ENCODE measurements at places on chromosomes 6 and 20.

- no peak for DNase-seq
Measured at GRCh38 chr6:39951716-39952115, 17.5 kb upstream of the MOCS1 start.

DNA sequence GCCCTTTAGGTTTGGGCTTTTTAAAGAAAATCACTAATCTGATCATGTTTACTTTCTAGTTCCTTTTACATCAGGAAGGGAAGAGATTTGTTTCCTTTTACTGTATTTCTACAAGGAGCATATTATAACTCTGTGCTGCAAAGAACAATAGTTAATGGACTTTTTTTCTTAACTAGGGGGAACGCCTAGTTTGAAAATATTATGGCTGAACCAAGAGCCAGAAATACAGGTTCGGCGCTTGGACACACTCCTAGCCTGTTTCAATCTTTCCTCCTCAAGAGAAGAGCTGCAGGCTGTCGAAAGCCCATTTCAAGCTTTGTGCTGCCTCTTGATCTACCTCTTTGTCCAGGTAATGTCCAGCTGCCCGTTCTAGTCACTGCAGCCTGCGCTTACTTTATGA, 41.4 kb downstream of the FAM120B start:
- no peak for DNase-seq

DNA sequence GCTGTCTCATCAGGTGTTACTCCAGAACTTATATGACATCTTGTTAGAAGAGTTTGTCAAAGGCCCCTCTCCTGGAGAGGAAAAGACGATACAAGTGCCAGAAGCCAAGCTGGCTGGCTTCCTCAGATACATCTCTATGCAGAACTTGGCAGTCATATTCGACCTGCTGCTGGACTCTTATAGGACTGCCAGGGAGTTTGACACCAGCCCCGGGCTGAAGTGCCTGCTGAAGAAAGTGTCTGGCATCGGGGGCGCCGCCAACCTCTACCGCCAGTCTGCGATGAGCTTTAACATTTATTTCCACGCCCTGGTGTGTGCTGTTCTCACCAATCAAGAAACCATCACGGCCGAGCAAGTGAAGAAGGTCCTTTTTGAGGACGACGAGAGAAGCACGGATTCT, 43.7 kb upstream of the SMIM28 start:
- DNase-seq: no peak

DNA sequence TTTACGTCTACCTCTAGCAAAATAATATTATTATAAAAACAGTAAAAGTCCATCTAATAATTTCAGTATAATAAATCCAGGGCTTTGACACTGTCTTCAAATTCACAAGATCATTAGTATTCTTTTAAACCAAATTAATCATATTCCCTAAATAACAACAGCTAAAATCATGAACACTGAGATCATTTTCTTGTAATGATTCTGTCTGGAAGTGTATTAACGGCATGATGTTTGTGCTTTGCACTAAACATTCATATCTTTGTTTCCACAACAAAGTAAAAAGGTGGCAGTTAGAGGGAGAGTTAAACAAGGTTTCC, 18.8 kb downstream of the HIVEP2 start:
- DNase-seq: no peak

- DNase-seq: no peak
Measured at GRCh38 chr6:20166210-20166609, 46.1 kb downstream of the MBOAT1 start.

DNA sequence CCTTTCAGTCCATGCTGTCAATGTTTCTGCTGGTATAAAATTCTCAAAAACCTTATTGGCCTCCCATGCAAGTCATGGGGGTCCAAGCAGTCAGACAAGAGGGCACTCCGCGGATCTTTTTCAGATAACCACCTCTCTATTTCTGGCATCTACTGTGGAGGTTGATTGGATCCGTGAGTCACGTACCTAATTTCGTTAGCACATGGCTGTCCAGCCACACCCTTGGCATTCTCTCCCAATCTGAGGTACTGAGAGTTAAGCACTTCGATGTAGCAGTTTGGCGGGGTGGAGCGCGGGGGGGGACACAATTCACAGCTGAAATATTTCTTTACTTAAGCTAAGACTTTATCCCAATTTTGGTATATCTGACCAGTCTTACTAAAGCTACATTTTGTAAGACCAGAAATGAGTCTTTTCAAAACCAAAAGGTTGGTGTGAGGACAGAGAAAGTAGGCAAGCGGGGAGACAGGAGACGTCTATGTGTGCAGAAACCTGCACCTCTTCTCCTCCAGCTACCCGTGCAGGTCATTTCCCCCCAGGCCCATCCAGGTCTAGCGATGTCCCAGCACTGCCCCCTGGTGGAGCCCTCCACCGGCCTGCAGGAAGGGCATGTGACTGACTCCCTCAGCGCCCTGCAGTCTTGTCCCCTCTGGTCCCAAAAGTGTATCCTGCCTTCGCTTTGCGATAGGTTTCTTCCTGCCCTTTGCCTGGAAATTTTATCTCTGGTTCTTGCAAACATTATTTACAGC, 113.1 kb downstream of the ADAT2 start:
- no peak for DNase-seq

DNA sequence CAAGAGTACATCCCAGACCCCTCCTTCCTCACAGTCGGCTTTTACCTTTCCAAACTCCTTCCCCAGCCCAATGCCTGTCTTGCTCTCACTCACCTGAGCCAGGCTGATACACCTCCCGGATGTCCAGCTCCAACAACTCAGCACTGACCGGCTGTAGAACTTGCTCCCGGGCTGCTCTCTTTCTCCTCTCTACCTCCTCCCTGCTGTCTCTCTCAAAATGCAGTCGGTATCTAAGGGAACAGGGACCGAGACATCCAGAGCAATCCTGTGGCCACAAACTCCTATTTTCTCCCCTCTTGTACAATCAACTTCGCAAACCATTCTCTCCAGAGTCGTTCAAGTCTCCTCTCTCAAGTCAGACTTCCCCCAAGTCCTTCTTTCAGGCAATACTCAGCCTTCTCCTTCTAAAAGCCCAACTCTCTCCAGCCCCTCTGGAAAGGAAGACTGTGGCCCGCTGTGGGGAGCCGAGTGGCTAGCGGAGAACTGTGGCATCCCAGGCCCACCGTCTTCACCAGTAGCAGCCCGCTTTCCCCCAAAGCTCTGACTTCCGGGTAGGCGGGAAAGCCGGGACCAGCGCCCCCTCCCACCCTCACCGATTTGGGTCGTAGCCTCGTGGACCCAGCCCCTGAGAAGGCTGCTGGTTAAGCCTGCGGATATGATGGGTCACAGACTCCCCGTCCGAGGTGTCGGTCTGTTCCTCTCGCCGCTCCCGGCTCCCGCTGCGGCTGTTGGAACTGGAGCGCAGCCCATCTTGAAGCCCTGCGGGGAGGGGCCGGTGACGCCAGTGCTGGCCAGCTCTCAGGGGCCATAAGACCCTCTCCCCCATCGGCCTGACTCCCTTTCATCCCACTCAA, 1.1 kb downstream of the GNL1 start:
- no peak for DNase-seq

DNA sequence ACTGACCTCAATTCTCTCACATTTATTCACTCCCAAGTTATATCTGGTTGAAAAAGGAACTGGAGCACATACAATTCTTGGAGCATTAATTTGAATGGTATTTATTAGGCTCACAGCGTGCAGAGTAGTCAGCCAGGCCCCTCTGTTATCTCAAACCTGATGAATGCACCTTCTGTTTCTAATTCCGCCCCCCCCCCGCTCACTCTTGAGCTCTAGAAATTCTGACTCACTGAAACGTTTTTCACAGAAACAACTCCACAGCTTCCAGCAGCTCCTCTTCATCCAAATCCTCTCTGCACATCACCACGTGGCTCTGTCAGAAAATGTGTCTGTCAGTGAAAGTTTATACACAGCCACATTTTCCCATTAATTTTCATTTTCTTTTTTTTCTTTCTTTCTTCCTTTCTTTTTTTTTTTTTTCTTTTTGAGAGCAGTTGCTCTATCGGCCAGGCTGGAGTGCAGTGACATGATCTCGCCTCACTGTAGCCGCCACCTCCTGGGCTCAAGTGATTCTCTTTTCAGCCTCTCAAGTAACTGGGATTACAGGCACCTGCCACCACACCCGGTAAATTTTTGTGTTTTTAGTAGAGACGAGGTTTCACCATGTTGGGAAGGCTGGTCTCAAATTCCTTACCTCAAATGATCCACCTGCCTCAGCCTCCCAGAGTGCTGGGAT, 109.4 kb downstream of the TBXT start:
- DNase-seq: peak; percentile 11

DNA sequence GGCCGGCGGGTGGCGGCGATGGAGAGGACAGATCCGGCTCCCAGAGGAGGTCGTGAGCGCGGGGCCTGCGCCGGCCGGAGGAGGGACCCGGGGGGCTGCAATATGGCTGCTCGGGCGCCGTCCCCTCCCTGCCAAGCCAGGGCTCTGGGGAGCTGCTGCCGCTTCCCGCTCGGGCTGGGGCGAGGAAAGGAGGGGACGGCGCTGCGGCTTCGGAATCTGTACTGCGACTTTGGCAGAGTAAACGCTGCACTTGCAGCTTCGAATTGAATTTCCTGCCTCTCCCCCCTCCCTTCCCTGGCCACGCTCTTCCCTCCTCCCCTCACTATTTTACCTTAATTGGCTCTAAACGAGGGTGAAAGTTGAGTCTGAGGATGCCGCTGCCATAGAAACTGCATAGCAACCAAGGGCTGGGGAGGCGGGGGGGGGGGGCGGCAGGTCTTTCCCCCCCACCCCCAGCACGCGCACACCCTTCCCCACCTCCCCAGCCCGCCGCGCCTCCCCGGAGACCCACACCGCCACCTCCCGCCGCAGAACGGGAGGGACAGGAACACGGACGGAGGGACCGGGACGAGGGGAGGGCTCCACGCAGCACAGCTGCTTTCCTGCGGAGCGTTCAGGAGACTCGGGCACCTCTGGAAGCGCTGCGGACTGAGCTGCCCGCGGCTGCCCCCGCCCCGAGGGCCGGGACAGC, 93.9 kb downstream of the RNASET2 start:
- DNase-seq: no peak

GRCh38 chr20:50916257-50916656, 15.0 kb downstream of the ADNP start:
- DNase-seq: no peak

DNA sequence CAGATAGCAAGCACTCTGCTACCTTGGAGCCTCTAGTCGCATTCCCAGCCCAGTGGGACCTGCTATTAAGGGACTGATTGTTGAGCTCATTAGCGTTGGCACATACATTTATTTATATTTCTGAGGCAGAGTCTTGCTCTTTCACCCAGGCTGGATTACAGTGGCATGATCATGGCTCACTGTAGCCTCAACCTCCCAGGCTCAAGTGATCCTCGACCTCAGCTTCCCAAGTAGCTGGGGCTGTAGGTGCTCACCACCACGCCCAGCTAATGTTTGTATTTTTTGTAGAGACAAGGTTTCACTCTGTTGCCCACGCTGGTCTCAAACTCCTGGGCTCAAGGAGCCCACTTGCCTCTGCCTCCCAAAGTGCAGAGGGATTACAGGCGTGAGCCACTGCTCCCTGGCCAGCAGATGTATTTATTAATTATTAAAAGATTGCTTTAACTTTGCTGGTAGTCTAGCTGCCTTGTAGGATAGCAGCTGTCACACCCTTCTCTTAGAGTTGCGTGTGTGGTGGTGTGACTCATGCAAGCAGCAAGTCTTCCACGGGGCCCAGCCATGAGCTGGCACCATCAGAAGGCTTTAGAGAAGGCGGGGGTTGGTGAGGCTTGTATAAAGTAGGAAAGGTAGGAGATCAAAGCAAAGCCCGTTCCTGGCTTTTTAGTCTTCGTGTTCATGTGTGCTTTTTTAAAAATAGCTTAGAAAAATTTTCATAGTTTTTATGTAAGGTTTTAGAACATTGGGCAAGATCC, 16.5 kb downstream of the ACTR5 start:
- DNase-seq: peak; percentile 58

GRCh38 chr20:25053255-25054031, 4.5 kb downstream of the ACSS1 start:
- DNase-seq: no peak

- DNase-seq: no peak
Measured at GRCh38 chr6:72657407-72658197, 35.7 kb downstream of the KCNQ5 start.

Data from AG04450 (cell line).